ENCODE measurements at places on chromosomes 4 and X.

DNA sequence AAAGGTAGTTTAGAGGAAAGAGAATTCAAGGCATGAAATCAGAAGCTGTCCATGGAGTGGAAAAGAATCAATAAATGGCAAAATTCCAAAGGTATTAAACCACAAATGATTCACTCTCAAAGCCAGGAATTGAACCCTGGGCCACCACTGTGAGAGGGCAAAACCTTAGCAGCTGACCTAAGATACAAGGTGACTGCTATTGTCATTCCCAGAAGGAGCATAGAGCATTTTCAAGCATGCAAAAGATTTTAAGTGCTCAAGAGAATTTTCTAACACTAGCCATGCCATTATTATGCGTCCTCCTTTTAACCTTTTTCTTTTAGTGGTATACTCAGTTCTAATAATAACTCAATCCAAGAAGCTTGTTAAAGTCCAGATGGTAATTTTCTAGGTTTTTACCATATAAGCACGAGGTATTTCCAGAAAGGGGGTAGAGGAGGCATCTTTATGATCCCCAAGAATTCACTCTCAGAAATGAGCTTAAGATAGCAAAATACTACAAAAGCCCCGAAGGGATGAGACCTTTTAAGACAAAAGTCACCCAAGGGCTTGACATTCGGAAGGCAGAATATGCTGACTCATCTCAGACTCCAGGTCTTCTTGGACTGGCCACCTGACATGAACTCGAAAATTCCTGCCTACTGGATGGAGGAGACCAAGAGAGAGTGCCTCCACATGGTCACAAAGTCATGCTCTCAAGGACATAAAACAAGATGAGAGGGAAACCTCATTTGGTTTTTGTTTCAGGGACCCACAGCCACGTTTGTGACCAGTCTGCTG is 13.8 kb upstream of the PAGE5 start:
- no peak for DNase-seq

- DNase-seq: no peak
These were observed 173.3 kb downstream of the PRKX start for GRCh38 chrX:3540105-3540504.

- DNase-seq: no peak
These were observed 82.3 kb upstream of the MXRA5 start for GRCh38 chrX:3428792-3429191.

GRCh38 chr4:168511780-168512489 is 15.1 kb downstream of the PALLD start:
- DNase-seq: no peak

DNA sequence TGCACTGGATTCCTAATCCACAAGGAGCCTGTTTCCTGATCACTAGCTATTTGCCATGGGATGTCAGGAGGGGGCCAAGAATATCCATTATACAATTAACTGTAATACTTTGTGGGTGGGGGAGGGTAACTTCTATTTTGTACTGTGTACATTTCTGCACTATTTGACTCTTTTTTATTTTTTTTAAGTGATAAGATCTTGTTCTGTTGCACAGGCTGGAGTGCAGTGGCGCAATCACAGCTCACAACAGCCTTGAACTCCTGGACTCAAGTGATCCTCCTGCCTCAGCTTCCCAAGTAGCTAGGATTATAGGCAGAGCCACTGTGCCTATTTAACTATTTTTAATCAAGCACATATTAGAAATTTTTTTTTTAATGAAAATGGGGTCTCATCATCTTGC is 134.1 kb downstream of the ELOVL6 start:
- no peak for DNase-seq

GRCh38 chr4:182569561-182569960 is 326.4 kb downstream of the TENM3 start:
- no peak for DNase-seq

DNA sequence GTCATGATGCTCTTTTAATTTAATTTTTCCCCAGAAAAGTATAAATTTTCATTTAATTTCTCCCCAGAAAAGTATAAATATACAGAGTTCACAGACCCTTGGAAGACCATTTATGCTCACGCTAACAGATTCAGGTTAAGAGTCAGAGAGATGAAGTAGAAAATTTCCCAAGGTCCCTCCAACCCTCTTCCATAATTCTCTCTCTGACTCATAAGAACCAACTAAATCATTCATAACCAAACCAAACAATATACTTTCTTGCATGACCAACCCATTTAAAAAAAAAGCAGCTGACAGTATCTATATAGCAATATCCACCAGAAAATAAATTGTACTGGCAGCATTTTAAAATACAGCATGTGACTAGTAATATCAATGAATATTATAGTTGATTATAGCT is 3.9 kb downstream of the KLHL8 start:
- DNase-seq: no peak

DNA sequence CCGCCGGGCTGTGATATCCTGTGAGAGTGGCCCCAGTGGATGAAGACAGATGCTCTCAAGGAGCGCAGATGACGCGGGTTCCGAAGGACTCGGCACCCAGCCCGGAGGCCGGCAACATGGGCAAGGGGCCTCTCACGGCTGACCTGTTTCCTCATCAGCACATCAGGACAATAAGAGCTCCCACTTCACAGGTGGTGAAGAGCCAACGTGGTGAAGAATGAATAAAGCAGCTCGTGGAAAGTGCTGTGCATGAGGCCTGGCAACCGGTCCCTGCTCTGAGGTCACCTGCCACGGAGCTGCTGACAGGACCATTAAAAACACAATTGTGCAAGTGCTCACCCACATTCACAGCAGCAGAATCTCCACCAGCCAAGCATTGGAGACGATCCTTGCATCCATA is 22.9 kb downstream of the ABLIM2 start:
- DNase-seq: no peak

DNA sequence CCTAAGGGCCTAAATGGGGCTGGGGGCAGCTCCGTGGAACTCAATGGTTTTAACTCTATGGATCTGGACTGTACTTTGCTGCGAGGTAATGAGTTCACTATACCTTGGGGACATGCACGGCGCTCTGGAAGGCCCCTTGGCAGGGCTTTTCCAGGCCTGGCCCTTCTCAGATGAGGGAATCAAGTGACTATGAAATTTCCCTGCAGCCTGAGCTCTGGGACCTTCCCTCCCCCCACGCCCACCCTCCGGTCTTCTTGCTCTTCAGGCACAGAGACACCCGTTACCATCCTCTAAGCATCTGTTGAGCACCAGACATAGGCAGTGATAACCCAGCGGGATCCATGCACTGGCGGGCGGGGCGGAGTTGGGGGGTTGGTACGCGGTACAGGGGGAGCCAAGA is 109.2 kb downstream of the PSAPL1 start:
- no peak for DNase-seq

GRCh38 chr4:108292229-108292628 is 123.5 kb upstream of the LEF1 start:
- DNase-seq: no peak

DNA sequence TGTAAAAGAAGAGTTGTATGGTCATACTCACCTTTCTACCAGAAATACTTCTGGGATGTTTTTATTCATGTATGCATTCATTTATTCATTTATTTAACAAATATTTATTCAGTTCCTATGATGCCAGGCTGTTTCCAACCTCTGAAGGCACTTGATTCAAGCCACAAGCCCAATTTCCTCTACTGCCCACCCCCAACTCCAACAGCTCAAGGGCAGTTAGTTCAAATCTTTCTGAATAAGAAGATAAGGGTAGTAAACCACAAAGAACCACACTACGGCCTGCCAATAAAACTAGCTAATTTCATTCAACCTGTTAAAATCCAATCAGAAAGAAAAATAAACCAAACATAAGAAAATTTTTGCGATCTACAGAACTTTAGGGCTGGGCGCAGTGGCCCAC is 31.2 kb downstream of the LRBA start:
- DNase-seq: no peak

DNA sequence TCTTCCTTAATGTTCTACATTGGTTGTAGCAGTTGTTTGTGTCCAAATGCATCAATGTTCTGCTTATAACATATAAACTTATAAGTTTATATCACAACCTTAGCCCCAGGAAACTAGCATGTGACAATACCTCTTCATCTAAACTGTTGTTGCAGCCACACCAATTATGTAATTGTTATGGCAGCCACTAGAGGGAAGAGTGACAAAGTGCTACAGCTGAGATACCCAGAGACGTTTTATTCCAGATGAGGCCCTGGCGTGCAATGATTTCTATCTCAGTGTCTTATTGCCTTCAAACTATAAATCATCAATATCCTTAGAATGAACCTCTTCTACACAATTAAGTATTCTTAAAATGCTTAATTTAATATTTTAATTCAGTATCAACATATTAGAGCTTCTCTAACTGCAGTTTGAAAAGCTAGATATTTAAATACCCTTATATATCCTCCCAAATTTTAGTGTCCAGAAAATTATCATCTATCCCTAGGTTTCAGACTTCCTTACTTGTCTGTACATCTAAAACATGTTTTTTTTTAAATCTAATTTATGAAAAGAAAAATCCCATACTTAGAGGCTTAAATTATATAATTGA is 171.6 kb downstream of the PCDH10 start:
- DNase-seq: no peak

- DNase-seq: no peak
These were observed 510.4 kb downstream of the TRIML1 start for GRCh38 chr4:188649635-188650034.

DNA sequence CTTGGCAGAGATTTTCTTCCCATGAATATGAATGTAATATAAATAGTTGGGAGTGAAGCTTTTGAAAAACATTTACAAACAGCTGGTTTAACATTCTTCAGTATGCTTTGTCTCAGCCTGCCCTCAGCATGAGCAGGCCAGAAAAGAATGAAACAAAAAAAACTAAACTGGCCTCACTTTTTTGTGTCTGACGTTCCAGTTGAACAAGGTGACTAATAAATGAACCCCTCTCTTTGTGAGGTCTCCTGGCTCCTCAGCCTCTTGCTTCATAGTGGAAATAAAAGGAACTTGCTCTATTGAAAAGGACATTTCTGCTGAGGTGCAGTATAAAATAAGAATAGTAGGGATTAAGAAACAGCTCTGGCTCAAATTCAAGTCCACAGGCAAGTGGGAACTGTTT is 9.4 kb downstream of the CHST7 start:
- no peak for DNase-seq

DNA sequence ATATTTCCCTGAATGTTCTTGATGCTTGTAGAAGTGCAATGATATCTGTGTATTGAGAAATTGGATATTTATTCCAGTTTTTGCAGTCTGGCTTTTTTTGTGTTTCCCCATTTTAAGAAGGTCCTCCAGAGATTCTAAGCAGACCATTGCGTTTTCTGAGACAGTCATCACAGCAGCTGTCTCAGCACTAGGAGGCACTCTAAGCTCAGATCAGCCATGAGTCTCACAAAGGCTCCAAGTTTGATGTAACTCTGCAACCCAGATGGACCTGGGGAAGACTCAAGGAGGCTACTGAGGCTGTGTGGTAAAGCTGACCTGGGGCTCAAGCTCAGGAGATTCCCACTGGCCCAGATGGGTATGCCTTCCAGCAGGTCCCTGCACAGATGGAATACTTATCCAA is 89.3 kb upstream of the CYLC1 start:
- no peak for DNase-seq

GRCh38 chr4:10172278-10172921 is 55.8 kb upstream of the WDR1 start:
- DNase-seq: no peak

GRCh38 chr4:16322183-16322582 is 95.9 kb upstream of the TAPT1 start:
- no peak for DNase-seq

DNA sequence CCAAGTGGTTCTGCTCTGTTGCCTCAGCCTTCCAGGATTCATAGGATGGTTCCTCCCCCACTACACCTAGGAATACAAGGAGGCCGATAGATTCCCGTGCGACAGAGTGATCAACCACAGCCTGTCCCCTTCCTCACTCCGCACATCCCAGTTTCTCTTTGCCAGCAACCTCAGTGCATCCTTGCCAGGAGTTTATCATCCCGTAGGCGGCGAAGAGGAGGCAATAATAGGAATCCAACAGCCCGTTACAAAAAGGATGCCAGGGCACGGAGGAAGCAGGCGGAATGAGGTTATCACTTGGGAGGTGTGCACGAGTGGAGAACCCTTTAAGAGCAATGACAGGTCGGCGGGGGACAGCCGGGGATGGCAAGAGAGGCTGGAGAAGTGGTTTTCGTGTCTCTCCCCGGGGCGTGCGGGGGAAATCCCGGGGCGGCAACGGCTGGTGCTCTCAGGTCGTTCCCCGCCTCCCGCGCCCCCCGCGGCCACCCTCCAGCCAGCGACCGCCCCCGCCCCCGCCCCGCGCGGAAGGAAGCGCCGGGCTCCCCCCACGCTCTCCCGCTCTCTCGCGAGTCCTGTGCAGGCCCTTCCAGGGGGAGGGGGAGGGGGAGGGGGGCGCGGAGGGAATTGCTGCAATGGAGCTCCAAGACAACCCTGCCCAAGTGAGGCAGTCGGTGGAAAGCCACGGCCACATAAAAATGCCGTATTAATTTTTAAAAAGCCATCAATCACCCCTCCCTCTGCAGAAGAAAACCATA is 1.6 kb downstream of the PPP3CA start:
- peak; percentile 55 for DNase-seq

- no peak for DNase-seq
These were observed 18.9 kb upstream of the CXCR3 start for GRCh38 chrX:71637253-71637618.

- DNase-seq: no peak
These were observed 5.3 kb upstream of the CXorf38 start for GRCh38 chrX:40652664-40653063.

DNA sequence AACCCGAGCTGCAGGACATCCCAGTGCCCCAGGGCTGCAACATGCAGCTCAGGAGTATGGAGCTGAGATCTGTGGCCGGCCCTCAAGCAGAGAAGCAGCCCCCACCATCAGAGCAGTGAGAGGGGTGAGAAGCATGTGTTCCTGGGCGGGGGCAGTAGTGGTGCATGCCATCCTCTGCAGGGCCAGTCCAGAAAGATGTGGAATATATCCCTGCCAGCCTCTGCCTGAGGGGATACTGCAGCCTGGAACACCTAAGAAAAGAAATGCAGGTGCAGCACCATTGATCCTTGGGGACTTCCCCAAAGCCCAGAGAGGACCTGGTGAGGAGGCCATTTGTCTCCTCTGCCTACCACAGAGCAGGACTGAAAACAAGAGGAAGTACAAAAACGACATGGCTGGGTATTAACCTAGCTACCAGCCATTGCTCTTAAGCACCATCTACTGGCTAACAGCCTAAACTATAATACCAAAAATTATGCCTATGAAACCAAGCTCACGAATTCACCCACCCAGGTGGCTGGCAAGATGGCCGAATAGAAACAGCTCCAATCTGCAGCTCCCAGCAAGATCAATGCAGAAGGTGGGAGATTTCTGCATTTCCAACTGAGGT is 158.8 kb downstream of the ADGRA3 start:
- DNase-seq: no peak

GRCh38 chrX:81114757-81115156 is 87.0 kb downstream of the HMGN5 start:
- no peak for DNase-seq

DNA sequence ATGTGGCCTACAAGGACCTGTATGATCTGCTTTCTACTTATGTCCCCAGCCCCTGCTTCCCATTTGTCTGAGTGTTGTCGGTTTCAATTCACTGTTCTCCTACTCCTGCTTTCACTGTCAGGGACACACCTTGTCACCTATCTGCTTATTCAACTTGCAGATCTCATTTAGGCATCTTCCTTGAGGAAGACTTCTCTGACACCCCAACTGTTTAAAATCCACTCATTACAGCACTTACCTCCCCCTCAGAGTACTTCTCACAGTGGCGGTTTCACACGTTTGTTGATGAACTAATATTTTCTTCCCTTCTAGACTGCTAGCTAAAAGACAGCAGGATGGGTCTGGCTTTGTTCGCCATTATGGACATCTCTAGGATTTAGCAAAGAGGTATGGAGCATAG is 279.9 kb upstream of the TET2 start:
- no peak for DNase-seq

All from anterior cingulate cortex (tissue), 58 donors.